Posterior cingulate gyrus (tissue), 11 donors: ENCODE measurements at places on chromosomes 1 and 21.

- DNase-seq: no peak
Measured at GRCh38 chr1:152185544-152186391, 26.7 kb upstream of the RPTN start.

DNA sequence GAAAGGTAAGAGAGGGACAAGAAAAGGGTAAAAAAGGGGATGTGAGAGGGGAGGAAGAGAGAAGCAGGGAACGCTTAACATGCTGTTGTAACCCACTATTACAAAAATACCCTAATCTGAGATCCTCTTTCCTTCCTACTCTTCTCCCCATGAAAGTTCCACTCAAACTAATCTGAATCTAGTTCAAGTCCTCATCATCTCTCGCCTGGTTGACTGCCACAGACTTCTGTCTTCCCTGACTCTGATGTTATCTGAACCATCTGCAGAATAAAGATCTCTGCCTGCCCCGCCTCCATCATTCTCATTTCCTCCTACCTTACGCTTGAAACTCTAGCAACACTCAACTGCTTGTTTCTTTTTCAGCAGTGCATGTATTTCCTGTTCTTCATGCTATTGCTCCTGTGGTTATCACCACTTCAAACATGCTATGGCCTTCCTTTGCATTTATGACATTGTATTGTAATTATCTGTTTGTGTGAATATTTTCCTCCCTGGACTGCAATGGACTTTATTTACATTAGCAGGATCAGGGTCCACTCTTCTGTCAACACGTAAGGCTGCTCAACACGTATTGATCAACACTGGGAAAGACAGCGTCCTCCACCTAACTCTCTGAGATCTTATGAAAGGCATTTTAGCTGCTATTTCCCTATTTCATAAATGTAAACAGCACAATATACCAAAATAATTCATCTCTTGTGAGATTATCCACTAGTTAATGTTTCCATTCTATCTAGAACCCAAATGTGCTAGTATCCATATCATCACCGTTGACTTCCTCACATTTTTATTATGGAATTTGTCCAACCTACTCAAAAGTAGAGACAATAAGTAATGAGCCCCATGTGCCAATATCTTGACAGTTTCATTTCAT lies 215.5 kb upstream of the USP25 start:
- DNase-seq: no peak

- no peak for DNase-seq
Measured at GRCh38 chr1:216710055-216710454, 13.2 kb downstream of the ESRRG start.

DNA sequence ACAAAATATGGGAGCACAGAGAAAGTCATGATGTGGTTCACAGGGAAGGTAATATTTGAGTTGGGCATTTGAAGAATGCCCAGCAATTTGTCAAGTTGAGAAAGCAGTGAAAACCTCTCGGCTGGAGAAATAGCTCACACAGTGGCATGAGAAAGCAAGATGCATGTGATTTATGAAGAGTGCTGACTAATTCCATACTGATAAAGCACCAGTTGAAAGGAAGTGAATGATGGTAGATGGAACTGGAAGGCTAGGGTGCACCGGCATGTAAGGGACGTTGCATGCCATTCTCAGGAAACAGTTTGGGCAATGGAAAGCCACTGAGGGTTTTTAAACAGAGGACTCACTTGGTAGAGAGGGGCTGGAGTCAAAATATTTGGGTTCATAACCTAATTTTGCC lies 53.5 kb upstream of the MTF2 start:
- no peak for DNase-seq

DNA sequence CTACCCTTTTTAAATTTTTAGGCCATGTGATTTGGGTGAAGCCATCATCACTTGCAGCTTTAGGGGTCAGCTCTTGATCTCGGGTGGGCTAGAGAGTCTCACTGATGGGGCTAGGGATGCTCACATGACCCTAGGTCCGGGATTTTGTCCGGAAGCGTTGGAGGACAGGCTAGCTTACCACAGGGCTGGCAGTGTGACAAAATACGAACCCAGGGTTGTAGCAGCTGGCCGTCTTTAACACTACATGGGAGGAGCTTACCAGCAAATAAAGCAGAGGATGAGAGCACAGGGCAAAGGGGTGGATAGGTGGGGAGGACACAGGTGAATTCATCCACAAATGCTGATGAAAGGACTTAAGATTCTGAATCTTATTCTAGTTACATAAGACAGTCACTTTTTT lies 21.9 kb downstream of the GPR161 start:
- DNase-seq: no peak

- DNase-seq: no peak
Measured at GRCh38 chr21:44005593-44005992, 6.5 kb upstream of the TRAPPC10 start.

- no peak for DNase-seq
Measured at GRCh38 chr1:88741413-88741812, 57.3 kb downstream of the PKN2 start.

- no peak for DNase-seq
Measured at GRCh38 chr1:223144431-223144830, 1.4 kb upstream of the TLR5 start.

DNA sequence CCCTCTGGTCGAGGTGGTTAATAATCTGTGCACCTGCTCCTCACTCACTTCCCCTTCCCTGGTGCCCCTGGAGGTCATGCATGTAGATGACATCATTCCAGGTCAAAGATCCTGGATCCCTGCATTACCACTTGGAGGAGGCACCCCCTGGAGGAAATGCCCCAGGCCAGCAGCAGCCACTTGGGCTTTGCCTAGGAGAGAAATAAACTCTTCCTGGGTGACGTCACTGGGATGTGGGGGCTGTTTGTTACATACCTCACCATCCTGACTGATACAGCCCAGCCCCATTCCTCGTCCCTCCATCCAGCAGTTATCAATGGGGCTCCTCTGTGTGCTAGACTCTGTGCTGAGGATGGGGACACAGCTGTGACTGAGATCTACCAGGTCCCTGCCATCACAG lies 433.6 kb downstream of the PTPRU start:
- no peak for DNase-seq

DNA sequence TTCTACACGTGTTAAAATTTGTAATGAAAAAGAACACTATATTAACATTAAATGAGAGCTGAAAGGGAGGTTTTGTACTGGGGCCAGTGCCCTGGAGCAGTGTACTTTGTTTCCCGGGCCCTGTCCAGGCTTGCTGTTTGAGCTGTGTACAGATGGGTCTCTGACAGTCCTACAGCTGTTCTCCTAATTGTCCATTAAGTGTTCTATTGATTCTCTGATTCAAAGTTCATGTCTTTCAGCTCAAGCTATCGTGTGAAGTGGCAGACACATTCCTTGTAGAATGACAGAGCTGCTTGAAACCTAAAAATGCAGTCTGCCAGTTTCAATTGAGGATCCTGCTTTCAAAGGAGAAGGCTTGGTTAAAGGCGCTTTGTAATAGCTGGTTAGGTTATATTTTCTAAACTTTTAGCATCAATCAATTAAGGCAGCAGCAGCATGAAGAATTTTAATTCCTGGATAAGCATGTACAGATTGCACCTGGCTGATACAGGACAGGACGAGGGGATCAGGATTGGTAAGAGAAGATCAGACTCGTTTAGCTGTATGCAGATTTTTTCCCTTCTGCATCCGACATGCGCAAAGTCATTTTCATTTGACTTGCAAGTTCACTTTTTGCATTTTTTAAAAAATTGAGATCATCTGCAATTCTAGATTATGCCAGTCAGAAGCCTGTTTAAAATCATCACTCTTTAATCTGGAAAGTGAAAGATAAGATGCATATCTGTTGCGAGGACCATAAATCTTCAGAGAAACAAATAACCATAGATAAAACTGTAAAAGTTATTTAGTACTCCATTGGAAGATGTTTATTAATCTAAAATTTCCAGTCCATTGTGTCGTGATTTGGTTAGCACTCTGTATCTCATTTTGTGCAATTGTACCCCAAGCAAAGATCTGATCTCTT lies 98.5 kb downstream of the ATG4C start:
- DNase-seq: no peak
